Hematopoietic multipotent progenitor cell treated with erythropoietin and hydrocortisone succinate and interleukin-3 and kit ligand, for 17 days (in vitro differentiated cells): ENCODE measurements at places on chromosomes 5 and 9.
A peak's percentile ranks its signal among the peaks of the same experiment; 100 is the strongest.

DNA sequence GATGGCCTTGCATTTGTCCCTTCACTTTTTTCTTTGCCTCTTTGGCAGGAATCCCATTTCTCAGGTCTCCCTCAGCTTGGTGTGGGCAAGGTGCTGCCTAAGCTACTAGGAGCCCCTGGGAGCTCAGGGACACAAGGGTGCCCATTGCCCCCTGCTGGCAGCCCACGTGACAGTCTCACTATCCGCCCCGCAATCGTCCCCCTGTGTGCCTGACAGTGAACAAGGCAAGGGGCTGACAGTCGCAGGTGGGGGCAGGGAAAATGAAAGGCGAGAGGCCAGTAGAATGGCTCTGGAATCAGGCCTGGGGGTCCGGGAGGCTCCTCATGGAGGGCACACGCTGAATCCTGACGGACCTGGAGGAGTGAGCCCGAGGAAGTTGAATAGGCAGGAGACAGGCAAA is 2.0 kb upstream of the PCDH12 start:
- DNase-seq, result no peak

DNA sequence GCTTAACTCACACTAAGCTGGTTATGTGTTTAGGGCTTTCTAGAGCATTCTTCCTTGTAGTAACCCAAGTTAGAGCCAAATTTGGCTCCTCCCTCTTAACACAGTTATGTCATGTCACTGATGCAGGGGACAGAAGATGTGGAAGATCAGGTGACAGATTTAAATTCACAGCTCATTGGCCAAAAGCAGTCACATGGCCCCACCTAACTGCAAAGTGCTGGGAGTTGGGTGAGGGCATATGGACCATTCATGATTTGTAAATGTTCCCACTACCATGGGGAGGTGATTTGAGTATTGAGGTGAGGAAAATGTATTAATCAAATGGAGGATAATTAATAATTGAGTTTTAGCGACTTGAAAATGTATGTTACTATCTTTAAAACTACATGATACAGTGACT is 829.4 kb downstream of the CDH12 start:
- no peak for DNase-seq

GRCh38 chr5:151039665-151040064 is 19.3 kb downstream of the GPX3 start:
- no peak for DNase-seq

- DNase-seq, result no peak
Observed at GRCh38 chr5:35438786-35439185, 178.9 kb upstream of the SPEF2 start.

DNA sequence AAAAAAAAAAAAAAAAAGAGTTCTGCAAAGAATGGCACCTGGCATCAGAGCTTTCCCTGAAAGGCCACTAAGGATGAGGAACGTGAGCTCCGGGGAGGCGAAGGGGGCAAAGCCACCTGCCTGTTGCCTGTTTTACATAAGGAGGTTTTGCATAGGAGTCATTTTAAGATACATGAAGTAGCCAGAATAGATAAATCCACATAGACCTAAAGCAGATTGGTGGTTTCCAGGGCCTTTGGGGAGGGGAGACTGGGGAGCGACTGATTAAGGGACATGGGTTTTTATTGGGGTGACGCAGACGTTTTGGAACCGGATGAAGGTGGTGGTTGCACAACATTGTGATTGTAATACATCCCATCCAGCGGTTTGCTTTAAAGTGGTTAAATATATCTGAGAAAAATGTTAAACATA is 7.1 kb downstream of the NEK6 start:
- no peak for DNase-seq

DNA sequence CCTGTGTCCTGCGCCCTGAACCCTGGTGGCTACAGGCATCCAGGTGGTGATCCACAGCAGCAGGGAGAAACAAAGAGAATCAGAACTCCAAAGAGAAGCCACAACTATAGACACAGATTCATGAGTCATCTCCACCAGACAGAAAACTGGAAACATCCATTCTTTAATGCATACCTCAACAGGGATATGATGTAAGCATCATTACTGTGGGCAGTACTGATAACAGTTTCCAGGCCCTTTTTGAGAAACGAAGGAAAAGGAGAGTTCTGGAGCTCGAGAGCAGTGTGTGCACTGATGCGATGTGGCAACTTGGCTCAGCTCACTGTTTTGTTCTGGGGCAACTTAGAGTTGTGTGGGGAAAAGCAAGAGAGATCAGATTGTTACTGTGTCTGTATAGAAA is 215.6 kb upstream of the ADAMTS16 start:
- DNase-seq, result no peak

GRCh38 chr5:139660923-139661814 is 13.0 kb downstream of the CXXC5 start:
- DNase-seq, result peak; percentile 73

- DNase-seq, result no peak
Observed at GRCh38 chr9:113929634-113930389, 53.7 kb downstream of the ZNF618 start.

DNA sequence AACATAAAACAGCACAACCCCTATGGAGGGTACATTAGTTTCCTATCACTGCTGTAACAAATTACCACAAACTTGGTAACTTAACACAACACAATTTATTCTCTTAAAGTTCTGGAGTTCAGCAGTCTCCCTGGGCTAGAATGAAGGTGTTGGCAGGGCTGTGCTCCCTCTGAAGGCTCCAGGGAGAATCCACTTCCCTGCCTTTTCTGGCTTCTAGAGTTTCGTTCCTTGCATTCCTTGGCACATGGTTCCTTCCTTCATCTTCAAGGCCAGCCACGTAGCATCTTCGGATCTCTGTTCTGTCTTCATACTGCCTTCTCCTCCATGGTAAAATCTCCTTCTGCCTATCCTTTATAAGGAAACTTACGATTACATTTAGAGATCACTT is 25.0 kb upstream of the GSN start:
- DNase-seq, result no peak

- DNase-seq, result no peak
Observed at GRCh38 chr5:118921866-118922265, 66.5 kb downstream of the DTWD2 start.

DNA sequence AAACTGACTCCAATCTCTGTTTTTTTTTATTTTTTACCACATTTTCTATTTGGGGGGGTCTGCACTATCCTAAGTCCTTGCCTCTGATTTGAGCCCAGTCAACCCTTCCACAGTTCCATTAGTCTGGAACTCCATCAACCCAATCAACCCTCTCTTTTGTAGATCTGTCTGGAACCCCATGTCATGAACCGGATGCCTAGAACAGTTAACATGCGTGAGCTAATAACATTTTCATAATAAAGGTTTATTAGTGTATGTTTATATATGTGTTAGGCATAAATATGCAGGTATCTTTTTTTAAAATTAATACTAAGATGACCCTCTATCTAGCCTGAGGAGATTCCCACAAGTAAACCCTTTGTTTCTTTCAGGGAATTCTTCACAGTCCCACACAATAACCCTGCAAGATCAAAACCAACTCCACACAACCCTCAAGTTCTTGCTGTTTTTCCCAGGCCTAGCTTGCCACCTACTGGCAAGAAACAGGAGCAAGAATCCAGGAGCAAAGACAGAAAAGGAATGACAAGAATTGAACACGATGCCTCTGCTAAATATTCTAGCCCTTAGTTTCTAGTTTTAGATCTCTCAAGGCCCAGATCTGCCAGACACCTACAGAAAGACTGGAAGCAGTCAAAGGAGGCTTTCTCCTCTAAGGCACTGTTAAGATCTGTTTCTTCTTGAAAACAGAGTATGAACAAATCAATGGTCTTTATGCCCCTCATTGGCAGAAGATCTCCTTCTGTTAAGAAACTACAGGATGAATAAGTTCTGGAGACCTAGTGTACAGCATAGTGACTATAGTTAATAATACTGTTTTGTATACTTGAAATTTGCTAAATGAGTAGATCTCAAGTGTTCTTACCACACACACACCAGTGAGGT is 100.4 kb downstream of the TRIM36 start:
- no peak for DNase-seq

DNA sequence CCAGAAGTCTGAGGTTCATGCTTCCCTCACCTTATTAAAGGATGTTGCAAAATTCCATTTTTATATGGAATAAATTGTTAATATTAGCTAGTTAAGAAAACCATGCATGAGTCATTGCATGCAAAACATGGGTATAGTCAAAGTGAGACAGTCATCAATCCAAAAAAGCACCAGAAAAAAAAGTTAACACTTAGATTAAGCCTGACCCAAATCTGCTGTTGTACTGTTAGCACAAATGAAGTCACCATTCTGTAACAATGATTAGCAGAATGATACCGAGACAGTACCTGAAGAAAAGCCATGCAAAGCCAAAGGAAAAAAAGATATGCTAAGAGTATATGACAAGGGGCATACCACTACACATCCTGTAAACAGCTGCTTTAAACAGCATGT is 49.5 kb downstream of the PKD2L2 start:
- DNase-seq, result no peak

- no peak for DNase-seq
Observed at GRCh38 chr9:134024214-134024792, 978 bp upstream of the BRD3OS start.

DNA sequence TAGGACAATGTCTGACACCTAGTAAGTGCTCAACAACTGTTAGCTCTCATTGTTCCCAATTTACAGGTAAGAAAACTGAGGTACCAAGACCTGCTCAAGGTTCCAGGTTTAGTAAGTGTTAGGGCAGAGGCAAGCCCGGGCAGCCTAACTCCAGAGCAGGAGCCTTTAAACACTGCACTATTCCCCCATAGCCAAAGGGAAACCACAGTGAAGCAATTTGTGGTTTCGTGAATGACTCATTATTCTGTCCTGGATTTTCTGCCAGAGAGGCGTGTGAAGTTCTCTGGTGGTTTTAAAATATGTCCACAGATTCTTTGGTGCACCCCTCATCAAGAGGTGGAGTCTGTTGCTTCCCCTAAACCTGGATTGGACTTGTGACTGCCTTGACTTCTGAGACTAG is 1.0 kb upstream of the MCC start:
- no peak for DNase-seq

DNA sequence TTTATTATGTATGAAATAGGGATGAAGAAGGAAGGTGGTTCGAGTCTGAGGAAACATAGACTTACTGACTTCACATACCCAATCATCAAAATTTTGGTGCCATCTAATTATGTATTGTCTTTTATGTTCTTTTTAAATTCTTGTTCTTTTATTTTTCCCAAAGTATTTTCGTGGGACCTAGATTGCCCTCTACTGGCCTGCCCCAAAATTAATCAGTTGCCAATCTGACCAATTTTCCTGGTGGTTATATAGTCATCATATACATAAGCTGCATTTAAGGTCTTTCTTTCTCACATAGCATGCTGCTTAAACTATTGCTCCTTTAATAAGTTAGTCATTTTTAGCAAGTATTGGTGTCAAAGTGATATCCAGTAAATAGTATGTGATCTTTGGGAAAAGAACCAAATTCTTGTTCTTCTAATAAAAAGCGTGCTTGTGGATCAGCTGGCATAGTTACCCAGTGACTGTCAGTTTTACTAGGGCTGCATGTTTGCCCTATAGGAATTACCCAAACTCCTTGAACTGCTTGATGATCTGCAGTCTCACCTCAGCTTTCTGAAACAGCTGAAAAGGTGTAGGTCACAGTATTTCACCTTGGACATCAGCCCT is 223.5 kb downstream of the SH3GL2 start:
- DNase-seq, result no peak
